NCI-H526 (cell line): ENCODE measurements at places on chromosomes 16 and 17.

DNA sequence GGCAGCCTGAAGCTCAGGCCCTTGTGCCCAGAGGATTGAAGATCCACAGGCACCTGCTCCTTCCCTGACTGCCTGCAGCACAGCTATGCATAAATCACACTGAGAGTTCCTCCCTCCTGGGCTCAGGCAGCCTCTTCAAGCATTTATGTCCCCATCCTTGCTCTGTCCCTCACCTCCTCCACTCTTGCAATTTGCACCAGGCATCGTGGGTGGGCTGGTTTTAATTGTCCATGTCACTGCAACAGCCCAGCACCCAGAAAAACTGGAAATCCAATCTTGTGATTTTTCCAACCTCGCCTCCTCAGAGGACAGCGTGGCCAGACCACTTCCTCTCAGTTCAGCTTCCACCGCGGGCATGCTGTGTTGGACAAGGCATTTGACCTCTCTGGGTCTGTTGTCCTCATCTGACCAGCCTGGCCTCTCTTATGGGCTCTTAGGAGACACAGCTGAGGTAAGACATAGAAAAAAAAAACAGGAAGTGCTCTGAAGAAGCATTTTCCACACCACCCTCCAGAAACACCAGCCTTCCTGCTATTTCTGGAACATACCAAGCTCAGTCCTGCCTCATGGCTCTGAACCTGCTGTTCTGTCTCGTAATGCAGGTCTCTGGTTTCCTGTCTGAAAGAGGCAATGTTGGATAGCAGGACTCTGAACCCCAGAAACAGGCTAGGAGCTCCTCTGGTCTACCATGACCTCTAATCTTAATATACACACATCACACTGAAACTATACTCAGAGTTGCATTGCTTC lies 8.3 kb downstream of the TMEM114 start:
- no peak for DNase-seq

DNA sequence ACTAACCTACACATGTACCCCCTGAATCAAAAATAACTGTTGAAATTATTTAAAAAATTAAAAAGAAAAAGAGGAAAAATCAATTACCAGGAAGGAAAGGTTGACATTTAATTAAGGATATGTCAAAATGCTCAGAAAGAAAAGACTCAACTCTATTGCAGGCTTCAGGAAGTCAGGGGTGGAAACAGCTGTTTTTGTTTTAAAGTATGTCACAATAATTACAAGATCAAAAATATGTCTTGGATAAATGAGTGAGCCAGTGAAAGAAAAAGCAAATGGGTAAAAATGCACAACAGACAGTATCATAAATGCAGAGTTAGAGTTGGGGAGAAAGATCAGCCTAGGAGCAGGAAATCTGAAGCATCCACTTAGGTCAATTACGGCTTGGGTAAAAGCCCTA lies 146.0 kb downstream of the CDH11 start:
- DNase-seq: no peak

GRCh38 chr17:41496803-41497484 lies 7.2 kb upstream of the KRT36 start:
- peak; percentile 74 for DNase-seq

DNA sequence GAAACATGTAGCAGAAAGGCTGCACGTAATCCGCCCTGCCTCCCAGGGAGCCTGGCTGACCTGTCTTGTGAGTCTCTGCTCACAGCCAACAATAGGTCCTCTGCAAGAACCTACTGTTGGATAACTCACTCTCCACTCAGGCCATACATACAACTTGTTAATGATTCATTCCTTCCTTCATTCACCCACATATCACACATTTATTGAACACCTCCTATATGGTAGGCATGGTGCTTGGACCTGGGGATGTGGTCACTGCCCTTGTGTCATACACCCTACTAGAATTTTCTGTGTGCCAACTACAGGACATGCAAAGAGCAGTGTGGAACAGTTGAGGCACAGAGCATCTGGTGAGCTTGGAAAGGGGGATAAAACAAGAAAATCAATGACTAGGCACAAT lies 28.1 kb upstream of the HNF1B start:
- no peak for DNase-seq

DNA sequence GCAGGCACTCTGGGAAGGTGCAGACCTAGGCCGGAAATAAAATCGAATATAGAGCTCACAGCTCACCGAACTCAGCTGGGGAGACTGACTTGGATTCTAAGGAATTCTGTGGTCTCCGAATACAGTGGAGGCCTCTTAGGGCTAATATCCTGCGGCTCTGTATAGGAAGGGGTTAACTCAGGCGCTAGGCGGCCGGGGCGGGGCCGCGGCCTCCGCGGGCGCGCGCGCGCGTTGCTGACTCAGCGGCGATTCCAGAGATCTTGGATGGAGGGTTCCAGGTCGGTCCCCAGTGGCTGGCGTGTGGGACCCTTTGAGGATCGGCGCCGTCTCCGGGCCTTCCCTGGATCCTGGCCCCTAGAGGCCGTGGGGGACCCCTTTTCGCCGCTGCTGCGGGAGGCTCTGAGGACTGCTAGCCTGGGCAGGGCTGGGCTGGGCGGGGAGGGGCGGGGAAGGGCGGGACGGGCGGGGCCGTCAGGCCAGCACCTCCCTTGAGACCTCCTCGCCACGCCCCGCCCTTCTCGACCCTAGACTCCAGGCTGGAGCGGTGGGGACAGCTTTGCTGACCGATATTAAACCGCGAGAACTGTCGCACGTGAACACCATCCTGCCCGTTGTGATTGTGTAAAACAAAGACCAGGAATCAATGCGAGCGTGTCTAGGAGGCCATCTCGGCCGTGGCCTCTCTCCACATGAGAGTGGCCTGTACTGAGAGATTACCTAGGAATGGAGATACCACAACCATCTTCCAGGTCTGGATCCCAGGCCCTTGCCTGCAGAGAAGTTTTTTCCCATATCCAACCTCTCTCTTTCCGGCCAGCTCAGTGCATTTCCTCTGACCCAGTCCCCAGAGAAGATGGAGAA lies 1.4 kb upstream of the PLEKHH3 start:
- peak; percentile 62 for DNase-seq

- no peak for DNase-seq
Observed at GRCh38 chr17:42676424-42677011, at the start of gene PLEKHH3. Gene PLEKHH3 (minus strand): TSS chr17:42676994. CDS start chr17:42676563, 431 bp downstream.

- DNase-seq: no peak
Observed at GRCh38 chr16:11667221-11667823, 933 bp upstream of the SNN start.

- DNase-seq: no peak
Observed at GRCh38 chr17:49924589-49924988, 44.4 kb upstream of the DLX4 start.

DNA sequence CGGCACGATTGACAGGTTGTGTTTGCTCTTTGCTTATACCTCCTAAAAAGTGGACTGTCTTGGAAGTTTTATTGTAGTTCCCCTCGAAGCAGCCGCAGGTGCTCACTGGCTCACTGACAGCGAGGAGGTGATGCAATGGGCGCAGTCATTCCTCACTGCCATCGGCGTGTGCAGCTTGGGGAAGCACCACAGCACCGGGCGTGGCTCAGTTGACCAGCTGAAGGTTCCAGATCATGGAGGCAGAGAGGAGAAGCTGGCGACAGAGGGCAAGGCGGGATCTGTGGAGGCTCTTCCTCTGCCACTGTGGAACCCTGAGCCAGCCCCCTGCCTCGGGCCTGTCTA lies 72.1 kb upstream of the TNRC6C start:
- DNase-seq: no peak

- peak; percentile 85 for DNase-seq
Observed at GRCh38 chr17:31297090-31297489, at the start of gene OMG. Gene OMG (minus strand): TSS chr17:31297239. CDS start chr17:31296331, 908 bp downstream.

DNA sequence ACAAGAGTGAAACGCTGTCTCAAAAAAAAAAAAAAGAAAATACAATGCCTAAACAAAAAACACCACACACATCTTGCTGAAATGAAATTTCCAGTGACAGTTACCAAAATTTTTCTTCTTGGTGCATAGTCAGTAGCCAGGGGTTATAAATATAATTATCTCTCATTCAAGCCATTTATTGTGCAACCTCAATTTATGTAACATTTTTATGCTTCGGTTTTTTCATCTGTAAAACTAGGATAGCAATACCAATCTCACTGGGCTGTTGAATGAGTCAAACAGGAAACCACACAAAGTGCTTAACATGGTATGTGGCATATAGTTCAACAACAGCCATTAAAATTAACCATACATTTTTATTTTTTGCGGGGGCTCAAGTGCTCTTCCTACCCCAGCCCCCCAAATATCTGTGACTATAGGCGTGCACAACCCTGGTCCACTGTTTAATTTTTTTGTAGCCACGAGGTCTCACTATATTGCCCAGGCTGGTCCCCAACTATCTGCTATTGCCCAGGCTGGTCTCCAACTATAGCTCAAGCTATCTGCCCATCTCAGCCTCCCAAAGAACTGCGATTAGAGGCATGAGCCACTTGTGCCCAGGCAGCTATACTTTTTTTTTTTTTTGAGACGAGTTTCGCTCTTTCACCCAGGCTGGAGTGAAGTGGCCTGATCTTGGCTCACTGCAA lies 2.6 kb downstream of the COG4 start:
- no peak for DNase-seq

GRCh38 chr16:705431-706188 lies at the start of gene FBXL16:
Gene FBXL16 (minus strand): TSS chr16:705801. CDS start chr16:697405, 8,396 bp downstream.
- peak; percentile 80 for DNase-seq

- DNase-seq: no peak
Observed at GRCh38 chr17:32596628-32597027, 109.8 kb downstream of the CDK5R1 start.

GRCh38 chr16:31527734-31528274 lies at the start of gene AHSP:
Gene AHSP (plus strand): TSS chr16:31527900. CDS start chr16:31528140, 240 bp downstream.
- DNase-seq: no peak

GRCh38 chr17:45431531-45432404 lies 902 bp downstream of the ARHGAP27 start:
- DNase-seq: peak; percentile 95

DNA sequence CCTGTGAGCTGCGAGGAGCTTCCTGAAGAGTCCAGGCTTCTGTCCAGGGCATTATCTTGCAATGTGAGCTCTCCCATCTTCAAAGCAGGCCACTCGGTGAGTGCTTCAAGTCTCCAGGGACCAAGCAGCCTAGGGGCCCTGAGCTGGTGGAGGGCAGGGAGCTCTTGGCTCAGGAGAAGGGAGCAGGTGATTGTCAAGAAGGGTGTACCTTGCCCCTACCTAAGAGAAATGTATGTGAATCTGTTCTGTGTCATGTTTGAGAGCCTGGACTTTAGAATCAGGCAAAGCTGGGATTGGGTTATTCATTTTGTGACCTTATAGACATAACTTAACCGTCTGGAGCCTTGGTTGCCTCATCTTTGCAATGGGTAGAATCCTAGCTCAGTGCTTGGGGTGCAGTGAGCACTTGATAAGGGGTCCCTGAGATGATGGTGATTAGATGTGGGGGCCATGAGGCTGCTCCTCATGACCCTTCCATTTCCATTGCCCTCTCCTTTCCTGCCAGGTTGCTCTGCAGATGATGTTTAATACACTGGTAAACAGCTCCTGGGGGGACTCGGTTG lies 15.9 kb downstream of the ZNF768 start:
- DNase-seq: no peak

- no peak for DNase-seq
Observed at GRCh38 chr17:82246365-82247181, 17.7 kb downstream of the SLC16A3 start.

DNA sequence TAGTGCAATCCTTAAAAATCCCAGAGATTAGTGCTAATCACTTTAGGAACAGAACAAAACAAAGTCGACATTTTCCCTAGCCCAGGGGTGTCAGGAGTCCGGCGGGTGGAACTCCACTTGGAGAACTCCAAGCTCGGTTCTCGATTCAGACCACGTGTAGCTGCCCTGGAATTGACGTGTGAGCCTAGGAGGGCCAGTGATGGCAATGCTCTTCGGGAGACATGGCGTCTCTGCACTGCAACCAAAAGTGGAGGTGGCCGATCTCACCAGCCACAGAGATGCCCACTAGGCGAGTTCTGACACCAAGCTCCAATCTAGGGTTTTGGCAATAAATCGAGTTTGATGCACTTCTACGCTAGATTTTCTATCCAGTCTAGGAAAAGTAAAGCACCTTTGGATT lies 17.6 kb downstream of the MAP1LC3B start:
- no peak for DNase-seq

- peak; percentile 57 for DNase-seq
Observed at GRCh38 chr17:76556765-76557367, 17.0 kb downstream of the PRCD start.

- peak; percentile 68 for DNase-seq
Observed at GRCh38 chr16:52191531-52192134, 355.3 kb downstream of the TOX3 start.
